ENCODE measurements at places on chromosomes 6 and 20. TPM values are rescaled to one million over a fixed set of nuclear protein-coding genes. Genes with fewer than 3 reads are reported as not detected.

The PPP1R14C gene
- 23.7 TPM for total RNA-seq

The FGD2 gene
- 3.8 TPM for total RNA-seq

The HTR1B gene
- 0.32 TPM for total RNA-seq

The VPS16 gene
- 35.7 TPM for total RNA-seq

DNA sequence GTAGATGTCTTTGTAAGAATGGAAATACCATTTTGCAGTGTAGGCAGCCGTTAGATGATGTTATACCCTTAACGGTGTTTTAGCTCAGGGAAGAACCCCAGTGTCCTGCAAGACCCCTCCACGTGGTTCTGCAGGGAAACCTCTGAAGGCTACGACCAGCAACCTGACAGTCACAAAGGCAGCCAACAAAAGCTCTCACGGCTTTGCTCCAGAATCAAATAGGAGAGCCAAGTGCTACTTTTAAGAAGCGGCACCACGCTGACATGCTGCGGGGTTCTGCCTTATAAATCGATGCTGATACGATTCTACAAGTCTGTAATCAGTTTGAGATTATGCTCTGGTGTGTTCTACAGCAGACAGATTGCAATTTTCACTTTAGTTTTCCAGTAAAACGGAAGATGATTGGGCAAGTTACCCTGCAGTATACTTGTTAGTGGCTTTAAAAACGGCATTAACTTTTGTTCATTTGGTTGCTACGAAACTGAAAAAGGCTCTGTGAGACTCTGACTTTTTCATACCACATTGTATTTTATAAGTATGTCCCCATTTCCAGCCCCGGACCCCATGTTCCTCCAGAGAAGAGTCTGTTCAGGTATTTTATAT, 312.9 kb downstream of the SAMD5 start:
- no peak for DNase-seq

- DNase-seq = no peak
Measured at GRCh38 chr6:44064089-44064947, 62.9 kb downstream of the MRPL14 start.

DNA sequence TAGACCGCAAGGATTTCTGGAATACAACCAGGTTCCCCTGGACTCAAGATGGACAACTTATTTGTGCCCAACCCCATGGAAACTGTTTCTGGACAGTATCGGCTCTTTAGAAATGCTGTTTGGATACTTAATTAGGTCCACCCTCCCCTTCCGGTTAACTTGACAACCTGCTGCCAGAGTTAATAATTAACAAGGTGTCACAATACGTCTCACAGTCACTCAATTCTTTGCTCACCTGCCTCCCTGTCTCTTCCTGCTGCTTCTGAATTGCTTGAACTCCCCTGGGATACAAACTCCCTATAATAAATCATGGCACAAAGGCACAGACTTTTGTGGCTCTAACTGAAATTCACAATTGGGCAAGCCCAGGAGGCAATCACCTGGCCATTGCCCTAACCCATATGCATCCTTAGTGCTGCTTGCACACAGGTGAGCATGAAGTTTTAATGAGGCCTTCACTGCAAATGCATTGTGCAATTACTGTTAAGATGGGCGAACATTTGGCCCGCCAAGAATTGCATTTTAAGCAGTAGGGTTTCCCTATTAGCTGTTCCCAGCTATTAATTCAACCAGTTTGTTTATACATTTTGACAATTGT, 504.4 kb upstream of the NOX3 start:
- peak; percentile 41 for DNase-seq

DNA sequence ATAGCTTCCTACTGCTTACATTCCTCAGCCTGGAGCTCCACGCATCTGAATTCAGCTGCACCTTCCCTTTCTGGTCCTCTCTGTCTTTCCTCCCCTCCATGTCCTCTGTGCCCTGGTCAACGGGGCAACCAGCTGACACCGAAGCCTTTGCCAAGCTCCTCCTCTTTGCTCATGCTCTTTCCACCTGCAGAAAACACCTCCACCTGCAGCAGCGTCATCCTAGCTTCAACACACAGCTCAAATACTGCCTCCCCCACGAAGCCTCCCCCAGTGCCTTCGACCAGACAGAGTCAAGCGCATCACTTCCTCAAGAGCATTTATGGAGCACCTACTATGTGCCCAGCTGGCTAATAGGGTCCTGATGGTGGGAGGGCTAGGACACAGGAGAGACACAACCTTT, 9.2 kb downstream of the CDH22 start:
- no peak for DNase-seq

DNA sequence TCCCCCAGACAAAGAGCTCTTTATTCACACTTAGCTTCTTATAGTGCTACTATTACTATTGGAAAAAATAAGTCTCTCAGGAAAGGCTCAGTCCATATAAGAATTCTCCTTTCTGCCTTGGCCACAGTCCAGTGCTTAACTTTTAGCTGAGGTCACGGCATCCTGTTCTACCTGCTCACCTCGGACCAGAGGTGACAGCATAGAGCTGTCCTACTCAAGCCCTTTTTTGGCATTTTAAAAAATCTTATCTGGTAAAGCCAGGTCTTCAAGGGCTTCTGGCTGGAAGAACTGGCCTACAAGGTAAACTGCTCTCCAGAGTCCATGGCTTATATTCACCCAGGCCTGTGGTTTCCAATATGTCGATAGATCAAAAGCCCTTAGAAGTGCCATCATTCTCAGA, 109.7 kb downstream of the RCAN2 start:
- DNase-seq = peak; percentile 36
